AG20443 (cell line): ENCODE measurements at places on chromosomes 3 and 15.

DNA sequence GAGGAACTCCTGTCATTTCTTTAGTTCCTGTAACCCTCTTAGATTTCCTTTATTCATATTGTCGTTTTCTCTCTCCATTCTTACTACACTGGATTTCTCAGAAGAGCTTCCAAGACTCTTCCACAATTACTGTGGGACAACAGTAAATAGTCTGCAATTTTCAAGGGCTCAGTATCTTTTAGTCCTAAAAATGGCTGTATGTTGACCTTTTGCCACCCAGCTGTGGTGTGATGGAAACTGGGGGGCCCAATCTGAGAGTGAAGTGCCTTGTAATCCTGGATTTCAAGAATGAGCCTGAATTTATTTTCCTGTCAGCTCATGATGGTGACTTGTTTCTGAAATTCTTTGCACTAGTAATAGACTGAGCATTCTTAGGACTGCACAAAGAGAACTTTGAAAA is 277.6 kb upstream of the RASGRP1 start:
- no peak for DNase-seq

DNA sequence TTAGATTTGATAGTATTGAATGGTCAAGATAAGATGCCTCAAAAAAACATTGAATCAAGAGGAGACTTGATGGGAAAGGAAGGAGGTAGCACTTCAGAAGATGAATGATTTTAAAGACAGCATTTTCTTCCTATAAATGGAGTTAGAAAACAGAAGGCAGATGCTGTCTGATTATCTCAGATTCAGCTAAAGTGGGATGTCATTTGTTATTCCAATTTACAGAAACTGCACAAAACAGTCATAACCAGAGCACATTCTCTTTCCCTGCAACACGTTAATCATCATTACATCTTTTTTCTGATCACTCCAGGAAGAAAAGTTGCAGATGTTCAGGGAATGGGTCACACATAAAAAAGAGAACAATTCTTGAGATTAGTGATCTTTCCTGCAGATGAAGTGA is 1141.8 kb downstream of the SI start:
- no peak for DNase-seq

GRCh38 chr3:127197300-127198189 is 4.6 kb downstream of the PRR23E start:
- DNase-seq: peak; percentile 5

DNA sequence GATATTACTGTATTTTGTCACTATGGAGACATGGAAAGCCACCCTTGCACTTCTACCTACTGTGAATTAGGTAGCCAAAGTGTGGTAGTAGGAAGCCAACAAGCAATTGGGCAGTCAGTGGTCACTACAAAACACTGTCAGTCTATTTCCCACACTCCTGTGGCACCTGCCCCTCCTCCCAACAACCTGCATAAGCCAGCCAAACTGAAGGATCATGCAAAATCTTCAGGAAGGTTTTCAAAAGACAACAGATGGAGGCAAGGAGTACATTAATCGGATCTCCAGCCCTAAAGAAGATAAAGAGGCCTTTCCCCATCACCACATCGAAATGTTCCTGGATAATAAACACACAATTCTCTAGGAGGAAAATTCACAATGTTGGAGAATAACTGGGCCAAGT is 11.9 kb downstream of the POMGNT2 start:
- no peak for DNase-seq

GRCh38 chr3:141578202-141578973 is 91.6 kb downstream of the RASA2 start:
- DNase-seq: no peak

GRCh38 chr3:188088948-188089685 is 64.8 kb upstream of the LPP start:
- no peak for DNase-seq

- DNase-seq: no peak
Observed at GRCh38 chr3:37202035-37202434, 27.7 kb upstream of the LRRFIP2 start.

- no peak for DNase-seq
Observed at GRCh38 chr3:68306571-68306970, 625.8 kb downstream of the TAFA4 start.

- DNase-seq: no peak
Observed at GRCh38 chr15:100202309-100202960, 139.3 kb downstream of the ADAMTS17 start.

- DNase-seq: no peak
Observed at GRCh38 chr3:101690972-101691371, 4.5 kb upstream of the RPL24 start.

DNA sequence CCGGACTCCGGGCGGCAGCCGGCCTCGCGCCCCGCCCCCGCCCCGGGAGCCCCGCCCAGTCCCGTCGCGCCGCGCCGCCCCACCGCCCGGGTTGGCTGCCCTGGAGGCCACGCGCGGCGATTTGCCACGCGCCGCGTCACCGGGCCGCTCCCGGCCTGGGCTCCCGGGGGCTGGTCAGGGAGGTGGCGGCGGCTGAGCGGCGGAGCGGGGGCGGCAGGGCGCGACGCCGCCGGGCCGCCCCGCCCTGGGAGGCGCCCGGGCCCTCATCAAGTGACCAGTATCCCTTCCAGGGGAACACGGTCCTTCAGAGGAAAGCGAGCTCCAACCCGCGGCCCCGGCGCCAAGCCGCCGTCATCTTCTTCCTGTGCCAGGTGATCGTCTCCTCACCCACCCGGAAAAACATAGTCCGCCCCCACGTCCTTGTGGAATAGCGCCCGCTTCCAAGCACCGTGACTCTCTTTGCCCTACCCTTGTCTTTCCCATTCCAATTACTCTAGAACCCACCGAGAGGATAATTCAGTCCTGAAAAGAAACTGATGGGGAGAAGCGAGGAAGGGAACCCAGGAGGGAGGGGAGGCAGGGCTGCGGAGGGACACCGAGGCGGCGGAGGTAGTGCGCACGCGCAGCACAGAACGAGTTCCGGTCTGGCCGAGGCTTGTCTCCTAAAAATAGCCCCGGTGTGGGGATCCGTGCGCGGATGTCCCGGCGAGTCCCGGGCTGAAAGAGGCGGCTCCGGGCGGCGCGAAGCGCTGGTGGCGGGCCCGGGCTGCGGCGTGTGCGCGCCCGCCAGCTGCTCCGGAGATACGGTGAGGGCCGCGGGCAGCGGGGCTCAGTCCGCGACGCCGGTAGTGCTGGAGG is at the start of gene MEF2A:
Gene MEF2A (plus strand): TSS at position 686 of the 858 bp plus-strand sequence. CDS start 67,136 bp downstream, outside the sequence.
- DNase-seq: peak; percentile 97

GRCh38 chr3:122365073-122365472 is 18.0 kb downstream of the MIX23 start:
- DNase-seq: no peak

- DNase-seq: no peak
Observed at GRCh38 chr3:53169832-53170324, 8.9 kb downstream of the PRKCD start.

DNA sequence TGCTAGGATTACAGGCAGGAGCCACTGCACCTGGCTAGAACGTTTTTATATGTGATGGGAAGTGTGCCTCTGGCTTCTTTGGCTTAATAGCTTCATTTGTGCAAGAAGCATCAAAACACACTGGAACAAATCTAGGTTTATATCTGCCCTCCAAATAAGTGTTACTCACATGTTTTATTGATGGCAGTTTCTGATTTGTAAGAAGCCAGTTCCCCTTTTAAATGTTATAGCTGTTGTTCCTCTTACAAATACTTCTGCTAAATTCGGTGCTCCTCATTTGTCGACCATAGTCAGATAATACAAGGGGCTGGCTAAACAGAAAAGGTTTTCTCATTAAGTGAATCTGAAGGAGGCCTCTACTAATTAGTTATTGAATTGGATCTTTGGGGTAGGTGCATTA is 307.1 kb upstream of the SEMA6D start:
- DNase-seq: no peak

- no peak for DNase-seq
Observed at GRCh38 chr3:46282696-46283095, 40.4 kb downstream of the CCR3 start.

DNA sequence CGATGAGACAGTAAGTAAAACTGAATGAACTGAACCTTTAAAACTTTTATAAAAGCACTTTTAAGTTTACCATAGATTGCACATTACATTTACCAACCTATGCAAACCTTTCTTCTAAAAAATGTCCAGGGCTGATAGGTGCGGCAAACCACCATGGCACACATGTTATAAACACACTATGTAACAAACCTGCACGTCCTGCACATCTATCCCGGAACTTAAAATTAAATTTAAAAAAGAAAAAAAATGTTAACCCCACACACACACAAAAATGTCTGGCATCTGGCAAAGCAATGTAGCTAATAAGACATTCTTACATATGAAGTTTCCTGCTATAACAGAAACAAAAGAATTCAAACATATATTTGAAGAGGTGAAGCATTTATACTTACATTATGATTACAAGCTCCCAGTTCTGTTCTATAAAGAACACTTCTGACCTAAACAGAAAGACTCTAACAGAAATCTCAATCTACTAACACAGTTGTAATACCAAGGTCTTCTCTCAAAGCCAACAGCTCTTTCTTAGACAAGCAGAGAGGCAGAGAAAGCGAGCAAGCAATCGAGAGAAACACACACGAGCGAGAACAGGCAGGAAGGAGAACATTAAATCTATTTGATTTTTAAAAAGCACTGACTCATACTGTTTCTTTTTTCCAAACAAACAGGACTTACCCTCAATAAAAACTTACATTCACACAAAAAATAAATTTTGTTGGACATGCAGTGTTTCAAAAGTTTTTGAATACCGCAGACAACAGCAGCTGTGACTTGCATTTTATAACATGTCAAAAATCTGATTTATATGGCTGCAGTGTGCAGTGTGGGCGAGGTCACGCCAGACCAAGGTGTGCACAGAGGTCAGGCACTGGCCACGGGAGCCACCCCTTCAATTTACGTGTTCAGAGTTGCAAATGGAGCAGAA is at the start of gene NRG4:
Gene NRG4 (minus strand): TSS at position 798 of the 925 bp plus-strand sequence. CDS start 1,194 bp downstream, outside the sequence.
- no peak for DNase-seq

GRCh38 chr3:146166826-146167225 is 5.8 kb upstream of the PLOD2 start:
- no peak for DNase-seq

DNA sequence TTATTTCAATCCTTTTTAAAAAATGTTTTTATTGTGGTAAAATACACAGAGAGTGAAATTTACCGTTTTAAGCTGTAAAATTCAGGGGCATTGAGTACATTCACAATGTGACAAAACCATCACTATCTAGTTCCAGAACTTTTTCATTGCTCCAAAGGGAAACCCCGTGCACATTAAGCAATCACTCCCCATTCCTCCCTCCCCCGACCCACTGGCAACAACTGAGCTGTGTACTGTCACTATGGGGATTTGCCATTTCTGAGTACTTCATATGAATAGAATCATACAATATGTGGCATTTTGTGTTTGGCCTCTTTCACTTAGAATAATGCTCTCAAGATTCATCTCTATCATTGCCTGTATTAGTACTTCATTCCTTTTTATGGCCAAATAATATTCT is 45.5 kb upstream of the BOC start:
- no peak for DNase-seq

DNA sequence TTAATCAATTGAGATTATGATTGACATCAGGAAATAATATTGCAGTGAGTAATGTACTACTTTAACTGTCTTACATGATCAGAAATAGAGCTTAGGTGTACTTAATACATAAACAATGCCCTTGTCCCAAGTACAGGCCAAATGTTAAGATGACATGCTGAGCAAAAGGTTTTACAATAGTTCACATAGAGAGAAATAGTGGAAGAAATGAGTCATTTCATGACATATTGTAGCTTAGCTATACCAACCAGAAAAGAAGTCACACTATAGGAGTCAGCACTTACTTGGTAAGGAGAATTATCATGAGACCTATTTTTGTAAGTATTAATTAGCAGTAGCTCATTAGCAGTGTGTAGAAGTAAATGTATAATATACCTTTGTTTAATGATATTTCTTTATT is 96.4 kb upstream of the NANOGP8 start:
- DNase-seq: no peak

GRCh38 chr15:25811481-25811906 is 51.6 kb downstream of the ATP10A start:
- no peak for DNase-seq

- no peak for DNase-seq
Observed at GRCh38 chr3:71187715-71188114, 395.8 kb downstream of the FOXP1 start.

DNA sequence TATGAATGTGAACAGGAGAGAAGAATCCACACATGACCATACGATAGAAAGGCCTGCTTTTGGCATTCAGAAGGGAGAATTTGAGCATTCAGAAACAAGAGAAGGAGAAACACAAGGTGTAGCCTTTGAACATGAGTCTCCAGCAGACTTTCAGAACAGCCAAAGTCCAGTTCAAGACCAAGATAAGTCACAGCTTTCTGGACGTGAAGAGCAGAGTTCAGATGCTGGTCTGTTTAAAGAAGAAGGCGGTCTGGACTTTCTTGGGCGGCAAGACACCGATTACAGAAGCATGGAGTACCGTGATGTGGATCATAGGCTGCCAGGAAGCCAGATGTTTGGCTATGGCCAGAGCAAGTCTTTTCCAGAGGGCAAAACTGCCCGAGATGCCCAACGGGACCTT is 28.4 kb downstream of the RBM6 start:
- no peak for DNase-seq

GRCh38 chr3:46102780-46103130 is 75.5 kb upstream of the XCR1 start:
- DNase-seq: no peak

GRCh38 chr3:148062590-148062989 is 635.1 kb upstream of the AGTR1 start:
- no peak for DNase-seq

DNA sequence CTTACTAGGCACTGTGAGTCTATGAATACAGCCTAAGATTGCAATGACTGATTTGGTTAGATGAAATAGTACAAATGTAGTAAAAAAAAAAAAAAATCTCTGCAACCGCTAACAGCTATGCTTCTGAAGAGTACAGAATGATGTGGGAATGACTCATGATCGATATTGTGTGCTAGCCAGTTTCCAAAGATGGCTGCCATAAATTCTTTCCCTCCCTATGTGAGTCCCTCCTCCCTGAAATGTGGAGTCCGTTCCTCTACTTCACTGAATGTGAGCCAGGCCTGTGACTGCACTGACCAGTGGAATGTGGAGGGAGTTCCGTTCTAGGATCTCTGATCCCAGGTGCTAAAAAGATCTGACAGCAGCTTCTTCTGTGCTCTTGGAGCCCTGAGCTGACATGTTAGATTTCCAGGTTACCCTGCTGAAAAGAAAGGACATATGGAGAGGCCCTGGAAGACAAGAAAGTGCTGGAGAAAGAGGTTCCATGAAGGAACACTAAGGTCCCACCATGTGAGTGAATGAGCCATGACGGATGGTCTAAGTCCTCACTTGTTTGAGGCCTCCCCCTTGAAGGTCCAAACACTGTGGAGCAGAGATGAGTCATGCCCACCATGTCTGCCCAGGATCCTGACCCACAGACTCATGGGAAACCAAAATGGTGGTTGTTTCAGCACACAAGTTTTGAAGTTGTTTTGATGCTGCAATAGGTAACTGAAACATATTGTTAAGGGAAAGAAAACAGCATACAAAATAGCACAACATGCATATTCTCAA is 46.3 kb downstream of the DGKG start:
- DNase-seq: no peak

- no peak for DNase-seq
Observed at GRCh38 chr15:66878761-66879160, 176.7 kb downstream of the SMAD6 start.

GRCh38 chr3:187210545-187211327 is 13.4 kb downstream of the RTP1 start:
- peak; percentile 87 for DNase-seq
